ENCODE measurements at places on chromosomes 7 and 10.

DNA sequence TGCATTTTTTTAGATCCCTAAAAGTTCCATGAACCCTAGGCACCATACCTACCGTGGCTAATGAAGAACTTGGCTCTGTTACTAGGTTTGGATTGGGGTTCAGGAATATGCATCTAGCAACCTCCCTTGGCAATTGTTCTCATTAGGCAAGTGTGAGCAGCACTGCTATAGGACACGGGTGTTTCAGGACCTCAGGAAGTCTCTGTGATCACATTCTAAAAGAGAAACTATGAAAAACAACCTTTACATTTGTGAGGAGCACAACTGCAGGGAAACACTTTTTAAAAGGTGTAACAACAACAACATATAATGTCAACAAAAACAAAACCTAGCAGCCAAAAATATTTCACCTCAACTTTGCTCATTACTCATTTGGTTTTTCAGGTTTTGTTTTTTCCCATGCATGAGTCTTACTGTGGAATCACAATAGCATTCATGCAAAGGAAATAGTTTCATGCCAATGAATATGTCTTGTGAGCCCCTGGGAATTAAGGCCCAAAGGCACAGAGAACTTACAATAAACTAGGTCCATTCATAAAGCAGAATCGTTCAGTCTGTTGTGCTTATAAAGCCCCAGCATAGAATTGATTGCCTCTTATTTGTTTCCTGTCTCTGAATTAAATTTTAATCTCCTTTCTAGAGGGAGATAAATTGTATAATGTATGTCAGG, 255.7 kb upstream of the DGKB start:
- no peak for DNase-seq

- no peak for DNase-seq
Observed at GRCh38 chr7:105885387-105886111, 9.2 kb upstream of the ATXN7L1 start.

- no peak for DNase-seq
Observed at GRCh38 chr10:49791100-49791499, 29.0 kb upstream of the OGDHL start.

DNA sequence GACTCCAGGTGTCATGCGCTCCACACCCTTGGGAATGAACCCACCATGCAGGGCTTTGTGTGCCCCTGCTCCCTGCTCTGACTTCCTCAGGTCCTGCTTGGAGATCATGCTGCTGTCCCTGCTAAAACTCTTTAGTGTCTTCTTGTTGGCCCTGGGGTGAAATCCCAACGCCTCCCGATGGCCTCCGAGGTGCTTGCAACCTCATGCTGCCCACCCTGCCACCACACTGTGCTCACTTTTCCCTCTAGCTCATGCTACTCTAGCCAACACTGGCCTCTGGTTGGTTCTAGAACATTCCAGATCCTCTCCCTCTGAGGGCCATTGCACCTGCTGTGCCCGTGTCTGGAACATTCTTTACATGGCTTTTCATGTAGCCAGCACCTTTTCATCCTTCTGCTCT, 227.7 kb downstream of the ADAM12 start:
- no peak for DNase-seq

DNA sequence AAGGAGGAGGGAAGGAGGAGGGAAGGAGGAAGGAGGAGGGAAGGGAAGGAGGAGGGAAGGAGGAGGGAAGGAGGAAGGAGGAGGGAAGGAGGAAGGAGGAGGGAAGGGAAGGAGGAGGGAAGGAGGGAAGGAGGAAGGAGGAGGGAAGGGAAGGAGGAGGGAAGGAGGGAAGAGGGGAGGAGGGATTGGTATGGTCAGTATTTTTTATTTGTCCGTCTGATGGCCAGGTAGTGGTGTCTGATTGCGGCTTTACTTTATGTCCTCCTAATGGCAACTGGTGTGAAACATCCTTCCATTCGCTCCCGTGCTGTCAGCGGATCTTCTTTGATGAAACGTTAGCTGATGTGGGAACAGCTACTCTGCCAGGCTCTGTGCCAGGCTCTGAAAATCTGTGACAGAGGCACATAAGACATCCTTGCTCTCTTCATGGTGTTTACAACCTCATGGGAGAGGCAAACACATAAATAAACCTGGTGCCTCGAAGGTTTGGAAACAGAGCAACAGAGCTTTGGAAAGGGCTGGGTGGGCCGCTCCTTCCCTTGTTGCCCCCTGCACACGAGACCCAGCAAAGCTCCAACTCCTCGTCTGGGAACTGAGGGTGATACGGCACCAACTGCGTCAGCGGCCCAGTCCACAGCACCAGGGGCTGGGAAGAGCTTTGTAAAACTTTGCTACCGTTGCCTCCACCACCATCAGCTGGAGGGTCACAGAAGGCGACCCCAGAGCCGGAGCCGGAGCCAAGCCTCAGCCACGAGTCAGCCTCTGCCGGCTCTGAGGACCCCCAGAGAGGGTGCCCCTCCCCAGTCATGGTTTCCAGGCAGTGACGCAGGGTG, 40.3 kb downstream of the PDGFA start:
- DNase-seq, result no peak

DNA sequence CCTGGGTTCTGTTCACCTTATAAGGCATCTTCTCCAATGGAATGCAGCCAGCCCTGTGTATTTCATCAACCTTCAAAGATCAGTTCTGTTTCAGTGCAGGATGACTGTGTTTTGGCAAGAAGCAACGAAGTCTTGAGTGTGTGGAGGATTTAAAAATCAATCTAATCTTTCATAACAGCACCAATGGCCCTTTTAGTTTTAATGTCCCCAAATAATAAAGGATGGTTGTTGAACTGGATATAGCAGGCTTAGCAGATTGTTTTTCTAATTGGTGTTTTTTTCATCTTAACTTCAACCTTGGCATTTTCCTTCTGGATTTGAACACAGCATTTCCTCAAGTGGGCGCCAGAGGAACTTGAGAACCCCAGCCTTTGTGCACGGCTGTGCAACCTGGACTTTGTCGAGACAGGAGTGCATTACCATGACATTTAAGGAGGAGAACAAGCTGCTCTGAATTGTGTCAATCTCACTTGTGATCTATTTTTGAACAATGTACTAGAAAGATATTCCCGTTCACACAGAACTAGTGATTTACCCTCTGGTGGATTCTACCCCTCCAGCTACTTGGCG, 313.3 kb upstream of the AKR1E2 start:
- DNase-seq, result no peak

- peak; percentile 29 for DNase-seq
Observed at GRCh38 chr7:101743241-101743994, 74.0 kb upstream of the CUX1 start.

- no peak for DNase-seq
Observed at GRCh38 chr10:103595933-103596726, 102.6 kb downstream of the NEURL1 start.

- no peak for DNase-seq
Observed at GRCh38 chr10:55509168-55509567, 708.1 kb upstream of the PCDH15 start.

DNA sequence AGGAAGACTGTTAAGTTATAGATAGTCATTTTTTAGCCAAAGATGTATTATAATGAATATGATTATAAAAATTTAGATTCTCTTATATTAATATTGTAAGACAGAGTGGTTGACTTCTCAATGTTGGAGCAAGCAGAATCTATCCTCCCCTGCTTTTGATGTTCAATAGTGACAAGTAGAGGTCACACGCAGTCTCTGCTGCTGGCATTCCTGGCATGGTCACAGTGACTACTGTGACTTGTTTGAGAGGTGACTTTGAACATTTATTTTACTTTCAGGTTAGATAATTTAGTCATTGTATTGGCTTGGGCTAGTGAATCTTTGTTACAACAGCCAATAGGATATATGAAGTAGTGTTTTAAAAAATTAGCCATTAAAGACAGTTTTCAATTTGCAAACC, 13.7 kb upstream of the CD36 start:
- no peak for DNase-seq

- DNase-seq, result no peak
Observed at GRCh38 chr10:67602268-67602950, 93.6 kb downstream of the CTNNA3 start.

- no peak for DNase-seq
Observed at GRCh38 chr10:128429835-128430513, 303.8 kb upstream of the MKI67 start.

- no peak for DNase-seq
Observed at GRCh38 chr7:93890464-93891068, at the start of gene TFPI2. TFPI2 (minus strand) TSS chr7:93890753; CDS start chr7:93890678, 75 bp downstream.

GRCh38 chr10:100567249-100567648, 31.5 kb downstream of the HIF1AN start:
- no peak for DNase-seq

DNA sequence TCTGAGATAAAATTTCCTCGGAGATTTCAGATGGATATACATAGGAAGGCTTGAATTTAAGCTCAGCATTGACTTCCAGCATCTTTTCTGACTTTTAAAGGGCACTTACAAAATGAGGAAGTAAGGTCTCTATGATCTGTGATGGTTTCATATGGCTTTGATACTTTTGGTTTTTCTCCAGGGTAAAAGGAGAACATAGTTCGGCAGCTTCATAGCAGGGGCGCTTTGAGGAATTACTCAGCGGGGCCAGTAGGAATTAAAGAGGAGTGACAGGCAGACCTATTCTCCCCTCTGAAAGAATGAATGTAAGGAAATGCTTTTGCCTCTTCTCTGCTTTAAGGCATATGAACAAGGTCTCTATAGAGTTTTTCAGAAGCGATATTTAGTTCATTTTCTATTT, 80.0 kb upstream of the PCDH15 start:
- DNase-seq, result no peak

- DNase-seq, result no peak
Observed at GRCh38 chr10:131891929-131892805, 8.6 kb upstream of the PPP2R2D start.

DNA sequence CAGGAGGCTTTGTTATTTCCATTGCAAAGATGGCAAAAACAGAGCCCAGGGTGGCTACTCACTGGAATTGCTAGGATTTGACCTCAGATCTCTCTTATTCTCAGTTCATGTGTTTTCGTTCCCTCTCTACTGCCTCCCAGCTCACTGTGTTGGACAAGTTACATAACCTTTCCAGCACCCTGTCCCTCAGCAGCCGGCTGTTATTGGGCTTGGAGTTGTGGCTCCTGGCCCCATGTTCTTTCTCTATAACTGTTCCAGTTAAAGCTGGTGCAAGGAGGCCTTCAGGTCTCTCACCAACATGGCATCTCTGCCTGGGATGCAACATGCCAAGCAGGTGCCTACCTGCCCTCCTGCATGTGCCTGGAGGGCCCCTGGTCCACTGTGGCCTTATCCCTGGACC, 56.8 kb downstream of the LRRC18 start:
- no peak for DNase-seq

DNA sequence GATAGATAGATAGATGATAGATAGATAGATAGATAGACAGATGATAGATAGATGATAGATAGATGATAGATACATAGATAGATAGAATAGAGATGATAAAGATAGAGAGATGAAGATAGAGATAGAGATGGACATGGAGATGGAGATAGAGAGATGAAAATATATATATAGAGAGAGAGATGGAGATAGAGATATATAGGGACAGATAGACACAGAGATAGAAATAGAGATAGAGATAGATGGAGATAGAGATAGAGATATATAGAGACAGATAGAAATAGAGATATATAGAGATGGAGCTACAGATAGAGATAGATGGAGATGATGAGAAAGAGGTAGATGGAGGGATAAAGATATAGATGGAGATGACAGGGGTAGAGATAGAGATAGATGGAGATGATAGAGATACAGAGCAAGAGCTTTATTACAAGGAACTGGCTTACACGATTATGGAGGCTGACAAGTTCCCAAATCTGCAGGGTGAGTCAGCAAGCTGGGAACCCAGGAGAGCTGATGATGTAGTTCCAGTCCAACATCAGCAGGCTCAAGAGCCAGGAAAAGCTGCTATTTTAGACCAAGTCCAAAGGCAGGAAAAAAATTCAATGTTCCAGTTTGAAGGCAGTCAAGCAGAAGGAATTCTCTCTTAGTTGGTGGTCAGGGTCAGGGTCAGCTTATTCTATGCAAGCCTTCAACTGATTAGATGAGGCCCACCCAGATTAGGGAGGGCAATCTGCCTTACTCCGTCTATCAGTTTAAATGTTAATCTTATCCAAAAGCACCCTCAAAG, 37.1 kb downstream of the CAV1 start:
- DNase-seq, result no peak

GRCh38 chr7:55307123-55307916, 57.8 kb upstream of the LANCL2 start:
- no peak for DNase-seq

- DNase-seq, result no peak
Observed at GRCh38 chr10:30527623-30528428, 93.8 kb downstream of the MAP3K8 start.

- no peak for DNase-seq
Observed at GRCh38 chr7:133047321-133047720, 34.6 kb downstream of the CHCHD3 start.

DNA sequence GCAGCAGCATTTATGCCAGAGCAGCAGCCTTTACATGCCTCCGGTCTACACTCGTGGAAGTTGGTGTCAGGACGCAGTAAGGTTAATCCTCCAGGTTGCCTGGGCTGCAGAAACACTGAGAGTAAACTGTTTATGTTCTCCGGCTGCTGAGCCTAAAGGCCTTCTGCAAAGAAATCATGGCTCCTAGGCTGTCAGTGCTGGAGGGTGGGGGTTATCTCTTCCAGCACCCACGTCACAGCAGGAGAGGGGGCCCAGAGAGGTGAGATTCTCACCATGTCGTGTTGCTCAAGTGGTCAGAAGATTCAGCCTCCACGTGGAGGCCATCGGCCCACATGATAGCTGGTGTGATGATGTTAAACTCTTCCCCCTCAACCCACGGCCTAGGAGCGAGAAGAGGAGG, 41.2 kb downstream of the COL13A1 start:
- DNase-seq, result no peak

GRCh38 chr7:25432807-25433206, 204.5 kb upstream of the NPVF start:
- no peak for DNase-seq

GRCh38 chr10:132752961-132753360, 33.0 kb downstream of the NKX6-2 start:
- no peak for DNase-seq

DNA sequence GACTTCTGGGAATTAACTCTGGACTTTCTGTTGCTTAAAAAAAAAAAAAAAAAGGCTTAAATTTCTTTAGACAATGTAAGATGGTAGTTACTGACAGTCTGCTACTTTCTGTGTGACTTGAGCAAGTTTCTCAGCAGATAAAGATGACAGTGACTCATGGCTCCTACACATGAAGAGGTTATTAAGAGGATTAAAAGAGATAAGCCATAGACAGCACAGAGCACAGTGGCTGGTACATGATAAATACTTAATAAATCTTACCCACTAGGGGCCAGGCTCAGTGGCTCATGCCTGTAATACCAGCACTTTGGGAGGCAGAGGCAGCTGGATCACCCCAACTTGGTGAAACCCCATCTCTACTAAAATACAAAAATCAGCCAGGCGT, 174.8 kb downstream of the JAZF1 start:
- no peak for DNase-seq
